ENCODE measurements at places on chromosomes 3 and 15.

- no peak for DNase-seq
These were observed 295 bp downstream of the ZWILCH start for GRCh38 chr15:66505430-66505811.

GRCh38 chr3:31371484-31372177, 161.1 kb upstream of the STT3B start:
- DNase-seq = no peak

- no peak for DNase-seq
These were observed 129.7 kb downstream of the MITF start for GRCh38 chr3:69868841-69869420.

DNA sequence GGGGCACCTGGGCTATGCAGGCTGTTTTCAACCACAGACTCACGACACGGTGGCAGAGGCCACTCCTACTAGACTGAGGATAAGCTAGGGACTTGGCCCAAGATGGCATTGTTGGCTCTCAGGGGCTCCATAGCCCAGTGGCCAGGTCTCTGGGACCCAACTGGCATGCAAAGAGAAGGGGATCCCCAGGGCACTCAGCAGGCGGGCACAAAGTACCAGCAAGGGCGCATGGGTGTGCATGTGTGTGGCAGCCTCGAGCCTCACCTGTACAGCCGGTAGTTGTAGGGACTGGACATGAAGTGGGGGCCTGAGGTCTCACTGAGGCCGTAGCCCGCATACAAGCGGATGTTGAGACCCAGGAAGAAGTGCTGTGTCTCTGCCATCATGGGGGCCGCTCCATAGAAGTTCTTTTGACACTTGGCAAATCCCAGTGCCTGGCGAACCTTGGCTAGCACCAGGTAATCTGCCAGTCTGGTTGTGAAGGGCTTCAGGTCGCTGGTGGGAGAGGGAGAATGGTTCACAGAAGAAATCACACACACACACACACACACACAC, 30.2 kb downstream of the IDH3A start:
- DNase-seq = no peak

DNA sequence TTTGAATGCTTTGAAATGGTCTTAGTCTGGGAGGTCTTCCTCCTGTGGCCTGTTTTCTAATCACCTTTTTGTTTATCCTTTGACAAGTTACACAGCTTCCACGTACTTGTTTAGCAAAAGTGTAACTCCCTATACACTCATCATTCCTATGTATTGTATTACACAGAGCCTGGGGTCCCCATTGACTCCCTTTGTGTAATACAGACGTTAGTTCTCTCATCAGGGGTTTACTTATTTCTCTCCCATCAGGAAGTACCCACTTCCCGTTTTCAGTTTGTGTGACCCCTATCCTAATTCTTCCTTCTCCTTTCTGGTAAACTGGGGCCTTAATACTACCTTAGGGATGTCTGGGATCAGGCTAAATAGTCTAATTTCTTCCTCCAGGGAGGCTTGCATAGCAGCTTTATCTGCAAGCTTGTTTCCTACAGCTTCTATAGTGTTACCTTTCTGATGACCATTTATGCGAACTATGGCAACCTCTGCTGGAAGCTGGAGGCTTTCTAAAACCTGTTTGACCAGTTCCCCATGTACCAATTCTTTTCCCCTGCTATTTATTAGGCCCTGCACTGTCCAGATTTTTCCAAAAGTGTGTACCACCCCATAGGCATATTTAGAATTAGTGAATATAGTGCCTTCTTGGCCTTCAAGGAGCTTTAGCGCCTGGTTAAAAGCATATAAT, 22.4 kb downstream of the ARL8B start:
- no peak for DNase-seq

- no peak for DNase-seq
These were observed 46.6 kb downstream of the FBLN2 start for GRCh38 chr3:13595485-13595884.

DNA sequence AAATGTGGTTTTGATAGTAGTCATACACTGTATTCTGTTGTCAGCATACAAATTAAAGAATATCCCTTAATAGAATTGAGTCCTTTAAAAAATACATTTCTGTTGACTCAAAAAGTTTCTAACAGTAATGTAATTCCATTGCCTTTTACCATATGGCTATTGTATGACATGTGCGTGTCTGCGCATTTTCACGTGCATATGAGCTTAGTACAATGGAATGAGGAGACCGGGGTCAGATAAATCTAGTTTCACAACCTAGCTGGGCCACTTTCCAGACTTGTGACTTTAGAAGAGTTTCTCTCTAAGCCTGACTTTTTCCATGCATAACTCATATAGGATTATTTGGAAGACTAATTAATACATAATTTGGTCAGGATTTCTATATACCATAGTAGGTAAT, 38.7 kb downstream of the ZBTB38 start:
- no peak for DNase-seq

- DNase-seq = no peak
These were observed 43.5 kb upstream of the OSBPL11 start for GRCh38 chr3:125638799-125639198.

DNA sequence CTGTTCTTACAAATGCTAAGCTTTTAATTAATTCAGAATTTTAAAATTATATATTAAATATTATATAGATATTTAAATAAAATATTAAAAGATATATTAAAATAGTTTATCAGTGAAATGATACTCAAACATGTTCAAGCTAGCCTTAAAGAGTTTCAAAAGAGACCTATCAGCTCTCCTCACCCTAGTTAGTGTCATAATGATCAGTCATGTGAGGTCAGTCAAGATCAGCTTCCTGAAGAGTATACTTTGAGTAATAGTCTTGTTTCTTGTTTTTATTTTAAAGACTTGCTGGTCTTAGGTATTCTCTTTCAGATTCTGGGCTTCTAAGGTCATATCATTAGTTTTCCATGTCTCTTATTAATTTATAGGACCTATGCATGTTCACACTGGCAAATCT, 14.5 kb downstream of the EXOG start:
- no peak for DNase-seq

GRCh38 chr15:79970624-79971434, at the start of gene BCL2A1:
BCL2A1 (minus strand) TSS chr15:79971196; CDS start chr15:79971119, 77 bp downstream.
- DNase-seq = no peak

GRCh38 chr3:71759401-71759800, 5.7 kb downstream of the GPR27 start:
- DNase-seq = no peak

DNA sequence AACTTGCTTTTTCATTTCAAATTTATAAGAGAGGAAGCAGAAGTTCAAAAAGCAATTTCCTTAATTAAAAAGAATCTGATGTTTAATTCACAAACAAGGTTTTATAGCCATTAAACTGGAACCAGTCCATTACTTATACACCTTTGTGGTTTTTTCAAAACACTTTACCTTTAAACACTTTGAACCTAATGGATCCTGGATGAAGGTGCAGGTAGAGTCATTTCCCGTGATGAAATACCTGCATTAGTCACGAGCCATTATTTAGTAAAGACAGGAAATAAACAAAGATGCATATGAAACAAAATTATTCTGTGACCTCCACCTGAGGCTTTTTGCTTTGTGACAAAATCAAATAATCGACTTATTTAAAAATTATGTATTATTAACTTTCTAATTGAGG, 341.7 kb upstream of the UBE2E2 start:
- DNase-seq = no peak
